ENCODE measurements at places on chromosomes 1 and 21.

- no peak for DNase-seq
Measured at GRCh38 chr21:45584786-45585185, 42.5 kb upstream of the SLC19A1 start.

DNA sequence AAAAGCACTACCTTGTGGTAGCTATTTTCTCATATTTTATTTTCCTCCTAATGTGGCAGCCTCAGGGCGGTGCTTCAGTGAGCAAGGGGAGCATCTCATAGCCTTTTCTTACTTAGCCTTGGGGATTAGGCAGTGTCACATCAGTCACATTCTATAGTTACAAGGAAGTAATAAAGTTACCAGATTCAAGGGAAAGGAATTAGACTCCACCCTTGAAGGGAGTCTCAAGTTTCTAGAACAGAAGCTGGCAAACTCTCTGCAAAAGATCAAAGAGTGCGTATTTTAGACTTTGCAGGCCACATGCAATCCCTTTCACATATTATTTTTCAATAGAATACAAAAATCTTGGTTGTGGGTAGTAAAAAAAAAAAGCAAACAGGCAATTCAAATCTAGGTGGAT lies 350.4 kb downstream of the AMY1C start:
- DNase-seq: no peak

DNA sequence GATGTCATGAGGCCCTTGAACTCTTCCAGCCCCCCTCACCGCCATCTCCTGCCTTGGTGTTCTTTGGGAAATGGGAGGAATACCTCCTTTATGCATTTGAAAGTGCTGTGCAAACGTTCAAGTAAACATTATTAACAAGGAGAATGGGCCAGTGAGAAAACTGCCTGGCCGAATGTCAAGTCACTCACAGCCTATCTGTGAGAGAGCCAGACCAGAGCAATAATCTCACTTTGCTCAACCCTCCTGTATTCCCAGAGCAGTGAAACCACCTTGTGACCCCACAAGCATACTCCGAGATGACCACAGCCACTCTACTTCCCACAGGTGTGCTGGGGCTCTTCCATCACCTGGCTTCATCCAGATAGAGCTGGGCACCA lies 5.2 kb downstream of the TAL1 start:
- DNase-seq: no peak

- DNase-seq: no peak
Measured at GRCh38 chr1:152739841-152740240, 18.0 kb upstream of the KPRP start.

- DNase-seq: no peak
Measured at GRCh38 chr1:192941722-192942411, 117.3 kb downstream of the UCHL5 start.

- DNase-seq: no peak
Measured at GRCh38 chr1:203777596-203777995, 12.6 kb downstream of the LAX1 start.

DNA sequence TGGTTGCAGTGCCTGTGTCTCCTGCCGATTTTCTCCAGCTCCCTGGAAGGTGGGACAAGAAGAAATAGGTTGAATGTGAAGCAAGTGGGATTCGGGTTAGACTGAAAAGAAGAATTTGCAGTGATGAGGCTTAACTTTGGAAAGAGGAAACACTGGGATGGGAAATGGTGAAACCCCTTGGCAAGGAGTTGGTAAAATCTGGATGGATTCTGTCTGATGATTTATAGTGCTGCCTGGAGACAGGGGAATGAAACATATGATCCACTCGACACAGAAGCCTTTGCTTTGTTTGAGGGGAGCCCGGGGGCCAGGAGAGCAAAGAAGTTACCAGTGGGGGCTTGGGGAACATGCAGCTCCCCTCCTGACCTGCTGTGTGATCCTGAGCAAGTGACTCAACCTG lies 67.2 kb downstream of the UBIAD1 start:
- no peak for DNase-seq

DNA sequence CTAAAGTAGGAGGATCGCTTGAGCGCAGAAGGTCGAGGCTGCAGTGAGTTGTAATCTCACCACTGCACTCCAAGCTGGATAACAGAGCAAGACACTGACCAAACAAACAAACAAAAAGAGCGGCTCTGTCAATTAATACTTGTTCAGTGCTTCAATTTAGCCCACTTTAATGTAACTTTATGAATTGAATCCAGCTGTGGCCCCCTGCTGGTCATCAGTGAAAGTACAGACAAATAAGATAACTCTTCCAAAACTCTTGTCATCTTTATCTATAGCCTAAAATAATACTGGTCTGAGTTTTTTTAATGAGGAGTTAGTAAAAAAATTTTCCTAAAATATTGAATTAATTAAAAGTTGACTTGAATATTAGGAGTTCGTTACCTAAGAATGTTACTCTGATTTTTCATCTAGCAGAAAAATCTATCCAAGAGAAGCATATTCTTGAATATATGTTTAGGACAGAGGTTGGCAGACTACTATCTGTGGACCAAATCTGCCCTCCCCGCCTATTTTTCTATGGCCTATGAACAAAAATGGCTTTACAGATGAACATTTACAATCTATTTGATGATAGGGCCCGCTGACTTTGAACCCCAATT lies 26.1 kb downstream of the ATP5PF start:
- DNase-seq: peak; percentile 0

- DNase-seq: no peak
Measured at GRCh38 chr1:32898056-32898455, 3.1 kb downstream of the TMEM54 start.

- DNase-seq: no peak
Measured at GRCh38 chr1:173042806-173043205, 7.9 kb downstream of the TNFSF18 start.

- DNase-seq: no peak
Measured at GRCh38 chr1:27536767-27537166, 46.8 kb upstream of the WASF2 start.

DNA sequence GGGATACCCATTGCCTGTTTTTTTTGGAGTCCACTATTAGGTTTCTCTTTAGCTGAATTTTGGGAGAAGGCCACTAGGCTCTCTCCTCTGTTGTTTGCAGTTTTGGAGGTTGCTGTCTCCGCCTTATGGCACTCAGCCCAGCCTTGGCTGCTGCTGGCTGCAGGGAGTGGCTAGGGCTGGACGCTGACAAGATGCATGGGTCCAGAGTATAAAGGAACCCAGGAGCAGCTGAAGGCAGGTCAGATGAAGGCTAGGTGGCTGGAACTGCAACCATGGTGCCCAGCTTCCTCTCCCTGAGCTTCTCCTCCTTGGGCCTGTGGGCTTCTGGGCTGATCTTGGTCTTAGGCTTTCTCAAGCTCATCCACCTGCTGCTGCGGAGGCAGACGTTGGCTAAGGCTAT lies at the start of gene CYP4B1:
Gene CYP4B1, plus strand, starts transcription at position 237 of the 400 bp plus-strand sequence. Its CDS starts 36 bp downstream, at position 273.
- no peak for DNase-seq
